Progenitor cell of endocrine pancreas (in vitro differentiated cells): ENCODE measurements at places on chromosomes 5 and 9. TPM values are rescaled to one million over a fixed set of nuclear protein-coding genes. Genes with fewer than 3 reads are reported as not detected.

DNA sequence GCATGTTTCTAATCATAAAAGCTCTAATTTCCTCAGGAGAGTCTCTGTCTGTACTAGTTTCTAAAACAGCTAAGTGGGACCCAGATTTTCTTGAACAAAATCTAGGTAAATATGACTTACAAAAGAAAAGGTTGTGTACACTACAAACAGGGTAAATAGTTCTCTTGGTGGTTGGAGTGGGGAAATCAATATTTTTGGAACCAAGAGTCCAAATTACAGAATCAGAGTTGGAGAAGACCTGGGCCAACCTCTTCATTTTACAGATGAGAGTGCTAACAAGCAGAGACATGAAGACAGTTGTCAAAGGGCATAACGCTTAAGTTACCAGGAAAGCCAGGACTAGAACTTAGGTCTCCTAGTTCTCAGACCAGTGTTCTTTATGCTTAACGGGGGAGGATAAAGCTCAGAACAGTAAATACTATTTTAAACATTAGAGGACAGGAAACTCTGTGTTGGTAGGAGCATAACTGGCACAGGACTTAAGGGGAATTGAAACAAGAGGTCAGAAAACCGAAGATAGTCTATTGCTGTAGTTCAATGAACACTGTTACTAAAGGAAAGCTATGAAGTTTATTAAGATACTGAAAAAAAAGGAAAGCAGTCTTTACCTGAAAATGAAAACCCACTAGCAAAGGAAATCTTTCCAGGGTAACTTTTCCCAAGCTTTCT, 9.3 kb upstream of the GOLGA1 start:
- no peak for DNase-seq

GRCh38 chr5:127878174-127878750, 175.1 kb downstream of the CCDC192 start:
- no peak for DNase-seq

DNA sequence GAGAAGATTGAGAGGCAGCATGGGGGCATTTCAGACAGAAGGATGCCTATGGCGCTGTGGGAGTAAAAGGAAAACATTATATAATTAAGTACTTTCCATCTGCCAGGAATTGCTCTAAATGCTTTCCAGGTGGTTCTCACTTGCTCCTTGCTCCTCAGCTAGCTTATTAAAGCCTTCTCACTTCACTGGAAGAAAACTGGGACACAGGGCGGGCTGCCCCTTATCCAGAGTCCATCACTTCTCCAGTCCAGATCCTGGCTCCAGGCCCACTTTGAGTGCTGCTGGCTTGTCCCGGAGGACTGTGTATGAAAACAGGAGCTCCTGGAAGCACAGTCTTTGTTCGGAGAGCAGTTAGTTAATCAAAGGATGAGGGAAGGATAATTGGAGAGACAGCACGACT, 409.9 kb upstream of the ADAMTS16 start:
- DNase-seq: no peak

- no peak for DNase-seq
These were observed 7.0 kb downstream of the SQSTM1 start for GRCh38 chr5:179827680-179828079.

CCDC171 gene
- total RNA-seq: 5.1 and 7.7 TPM in 2 replicates

DNA sequence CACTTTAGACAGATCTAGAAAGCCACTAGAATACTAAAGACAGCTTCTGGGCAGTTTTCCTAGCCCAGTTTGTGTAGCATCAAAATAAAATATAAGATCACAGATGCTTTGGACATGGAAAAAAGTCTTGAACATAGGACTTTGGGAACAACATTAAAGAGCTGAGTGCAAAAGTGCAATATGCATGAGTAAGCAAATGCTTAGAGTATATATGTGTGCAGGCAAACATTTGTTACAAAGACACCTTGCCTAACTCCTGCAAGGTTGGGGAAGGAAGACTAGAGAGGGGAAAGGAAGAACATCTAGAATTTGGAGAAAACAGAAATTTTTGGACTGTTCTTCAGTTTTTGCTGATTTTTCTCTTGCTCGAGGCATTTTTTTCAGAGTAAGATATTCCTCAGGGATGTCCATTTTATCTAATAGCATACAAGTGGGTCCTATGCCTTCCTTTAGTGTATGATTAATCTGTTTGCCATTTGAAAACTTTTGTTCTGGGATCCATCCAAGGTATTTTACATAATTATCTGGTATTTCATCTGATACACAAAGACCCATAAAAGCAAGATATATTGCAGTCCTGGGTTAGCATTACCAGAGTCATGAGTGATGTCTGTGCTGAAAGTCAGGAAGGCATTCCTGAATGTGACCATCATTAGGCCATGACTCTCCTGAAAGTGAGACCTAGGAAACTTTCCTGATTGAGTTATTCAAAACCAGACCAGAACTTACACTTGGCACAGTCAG, 142.0 kb upstream of the RGMB start:
- DNase-seq: no peak

DNA sequence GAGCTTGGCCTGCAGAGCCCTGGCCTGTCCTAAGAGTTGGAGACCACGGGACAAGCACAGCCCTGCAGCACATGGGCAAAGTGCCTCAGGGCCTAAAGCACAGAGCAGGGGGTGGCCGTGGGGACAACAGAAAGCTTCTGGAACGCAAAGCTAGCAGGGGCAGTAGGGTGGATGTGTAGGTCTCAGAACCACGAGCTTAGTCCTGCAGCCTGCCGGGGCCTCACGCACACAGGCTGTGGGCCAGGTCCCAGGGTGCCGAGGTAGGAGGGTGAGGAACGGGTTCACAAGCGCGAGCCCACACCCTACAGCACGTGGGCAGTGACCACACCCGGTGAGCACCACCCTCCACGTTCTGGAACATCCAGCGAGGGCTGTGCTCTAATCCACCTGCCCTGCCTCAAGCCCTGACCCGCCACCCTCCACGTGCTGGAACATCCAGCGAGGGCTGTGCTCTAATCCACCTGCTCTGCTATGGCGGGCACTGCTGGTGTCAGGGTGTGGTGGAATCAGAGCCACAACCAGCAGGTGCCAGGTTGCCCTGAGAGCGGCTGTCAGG, 9.3 kb downstream of the CLPTM1L start:
- DNase-seq: no peak

CATSPER3 gene
- 1.3 and 1.4 TPM in 2 replicates for total RNA-seq

DNA sequence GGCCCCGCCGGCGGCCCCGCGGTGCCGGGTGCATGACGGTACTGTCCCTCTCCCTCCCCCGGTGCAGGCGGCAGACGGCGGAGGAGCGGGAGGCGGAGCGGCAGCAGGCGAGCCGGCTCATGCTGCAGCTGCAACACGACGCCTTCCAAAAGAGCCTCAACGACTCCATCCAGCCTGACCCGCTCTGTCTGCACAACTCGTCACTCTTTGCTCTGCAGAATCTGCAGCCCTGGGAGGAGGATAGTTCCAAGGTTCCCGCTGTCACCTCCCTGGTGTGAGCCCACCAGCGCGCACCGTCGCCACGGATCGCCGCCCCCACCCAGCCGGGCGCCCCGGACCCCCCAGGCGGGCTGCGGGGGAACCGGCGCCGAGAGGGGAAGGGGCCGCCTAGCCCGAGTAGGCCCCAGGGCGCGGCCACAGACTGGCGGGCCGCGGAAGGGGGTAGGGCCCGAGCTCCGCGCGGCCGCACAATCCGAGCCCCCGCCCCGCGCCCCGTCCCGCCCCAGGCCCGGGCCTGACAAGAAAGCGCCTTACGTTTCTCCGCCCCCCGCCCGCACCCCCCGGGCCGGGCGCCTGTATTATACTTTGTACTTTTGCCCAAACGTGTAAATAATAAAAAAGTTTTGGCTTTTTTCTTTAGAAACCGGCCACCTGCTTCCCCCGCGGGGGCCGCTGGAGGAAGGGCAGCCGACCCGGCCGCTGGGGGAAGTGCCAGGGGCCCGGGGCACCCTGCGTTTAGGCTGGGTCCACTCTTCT, 2.5 kb downstream of the TLX3 start:
- DNase-seq: no peak

IFNA2 gene
- total RNA-seq: not detected in 2 replicates

DNA sequence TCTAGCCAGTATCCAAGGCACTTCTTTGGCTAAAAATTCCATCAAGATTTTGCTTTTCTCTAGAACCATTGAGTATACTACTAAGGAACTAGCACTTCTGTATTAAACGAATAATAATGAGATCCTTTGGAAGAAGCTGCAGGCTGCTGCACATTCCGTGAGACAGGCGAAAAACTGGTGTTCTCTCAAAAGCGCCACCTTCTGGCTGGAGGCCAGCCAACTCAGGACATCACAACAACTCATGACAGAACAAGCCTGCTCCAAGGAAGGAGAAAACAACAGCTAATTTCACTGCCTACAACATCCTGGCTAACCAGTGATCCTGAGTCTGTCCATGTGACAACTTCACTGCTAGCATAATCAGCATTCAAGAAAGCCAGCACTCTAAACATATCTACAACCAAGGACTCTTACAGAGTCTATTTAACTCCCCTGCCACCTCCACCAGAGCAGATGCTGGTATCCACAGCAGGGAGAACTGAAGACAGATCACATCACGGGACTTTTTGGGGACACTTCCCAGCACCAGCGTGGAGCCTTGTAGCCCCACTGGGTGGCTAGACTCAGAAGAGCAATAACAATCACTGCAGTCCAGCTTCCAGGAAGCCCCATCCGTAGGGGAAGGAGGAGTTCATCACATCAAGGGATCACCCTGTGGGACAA, 150.5 kb downstream of the YTHDC2 start:
- DNase-seq: peak; percentile 12

GRCh38 chr5:100668511-100668910, 133.3 kb downstream of the FAM174A start:
- no peak for DNase-seq

DNA sequence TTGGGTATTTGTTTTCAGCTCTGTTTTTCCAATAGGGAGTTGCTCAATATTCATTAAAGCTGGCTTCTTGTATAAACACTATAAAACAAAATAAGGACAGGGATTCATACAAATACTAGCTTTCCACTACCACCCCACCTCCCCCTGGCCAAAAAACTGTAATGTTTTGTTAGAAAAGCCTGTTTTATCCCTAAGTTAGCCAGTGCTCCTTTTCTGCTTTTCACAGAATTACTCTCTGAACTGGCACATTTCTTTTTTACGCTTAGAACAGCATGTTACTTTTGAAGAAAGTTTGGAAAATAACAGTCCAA, 147.4 kb upstream of the DMRT1 start:
- DNase-seq: no peak

GRCh38 chr5:147906326-147907095, at the start of gene C5orf46:
C5orf46 (minus strand) TSS chr5:147906538; CDS start chr5:147906501, 37 bp downstream.
- DNase-seq: no peak

DNA sequence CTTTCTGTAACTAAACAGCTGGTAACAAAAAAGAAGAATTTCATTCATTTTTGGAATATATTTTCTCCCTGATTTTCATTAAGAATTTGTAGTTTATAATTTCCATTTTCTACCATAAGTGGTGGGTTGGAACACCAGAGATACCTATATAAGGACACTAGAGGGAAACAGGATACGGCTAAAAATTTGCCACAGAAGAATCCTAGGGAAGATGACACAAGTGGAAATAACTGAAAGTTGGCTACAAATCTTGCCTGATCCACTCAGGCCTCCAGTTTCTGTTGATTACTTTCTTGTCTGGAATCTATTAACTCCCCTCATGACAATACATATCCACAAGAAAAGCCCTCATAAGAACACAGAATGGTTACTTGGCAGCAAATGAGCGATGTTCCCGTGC, 46.8 kb downstream of the FREM1 start:
- no peak for DNase-seq

SIMC1 gene
- total RNA-seq: 33.0 and 35.7 TPM in 2 replicates

DNA sequence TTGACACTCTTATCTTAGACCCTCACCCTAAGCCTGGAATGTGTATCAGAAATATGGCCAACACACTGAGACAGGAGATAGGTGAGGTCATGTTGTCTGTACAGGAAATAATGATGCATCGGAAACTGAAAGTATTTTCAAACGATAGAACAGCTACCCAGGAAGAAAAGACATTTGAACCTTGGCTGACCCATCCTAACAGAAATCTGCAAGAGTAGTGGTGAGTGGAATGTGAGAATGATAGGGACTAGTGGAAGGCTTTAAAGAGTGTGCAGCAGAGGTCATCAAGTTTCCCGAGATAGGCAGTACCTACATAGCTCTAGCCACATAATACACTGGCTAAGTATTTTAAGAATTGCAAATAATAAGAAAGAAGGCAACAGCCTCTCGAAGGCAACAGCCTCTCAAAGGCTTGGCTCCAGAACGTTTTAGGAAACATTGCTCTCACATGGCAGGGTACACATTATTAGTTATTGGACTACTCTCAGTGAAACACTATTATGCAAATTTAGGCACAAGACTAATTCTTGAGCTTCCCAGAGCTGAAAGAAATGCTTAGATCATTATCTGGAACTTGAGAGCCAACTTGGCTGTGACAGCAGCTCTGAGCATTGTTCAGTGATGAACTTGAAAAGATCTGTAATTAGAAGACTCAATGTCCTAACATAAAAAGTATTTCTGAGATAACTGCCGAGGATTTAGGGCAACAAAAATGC, 133.1 kb upstream of the FBXL7 start:
- DNase-seq: no peak
